GM13977 (cell line): ENCODE measurements at places on chromosomes 2 and 18.

DNA sequence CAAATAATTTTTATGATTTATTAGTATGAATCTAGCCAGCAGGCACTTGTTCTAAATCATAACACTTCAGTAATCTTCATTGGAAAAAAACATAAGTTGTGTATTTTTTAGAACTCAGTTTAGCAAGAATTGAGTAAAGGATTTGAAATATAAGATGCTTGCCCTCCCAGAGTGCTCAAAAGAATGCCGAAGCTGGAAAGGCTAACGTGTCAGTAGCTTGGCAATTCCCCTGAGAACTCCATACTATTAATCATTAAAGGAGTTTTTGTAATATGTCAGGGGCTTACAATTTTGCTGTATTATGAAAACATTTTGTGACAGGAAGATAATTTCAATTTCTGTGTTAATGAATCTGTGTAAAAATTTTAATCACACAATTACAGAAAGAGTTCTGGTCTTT lies 122.7 kb downstream of the GULP1 start:
- DNase-seq = no peak

GRCh38 chr2:7060631-7061449 lies 143.6 kb downstream of the RNF144A start:
- DNase-seq = no peak

GRCh38 chr2:57696016-57696415 lies 350.6 kb upstream of the VRK2 start:
- no peak for DNase-seq

- no peak for DNase-seq
Measured at GRCh38 chr2:224849264-224849663, 133.1 kb upstream of the CCDC195 start.

GRCh38 chr18:62738639-62739038 lies 23.3 kb downstream of the PHLPP1 start:
- DNase-seq = no peak

- no peak for DNase-seq
Measured at GRCh38 chr2:232435375-232435648, 20.6 kb upstream of the ALPI start.
